Cerebellum (tissue), 4 donors: ENCODE measurements at places on chromosomes 3 and 15. TPM values are rescaled to one million over a fixed set of nuclear protein-coding genes. Genes with fewer than 3 reads are reported as not detected.
A peak's percentile ranks its signal among the peaks of the same experiment; 100 is the strongest.

DNA sequence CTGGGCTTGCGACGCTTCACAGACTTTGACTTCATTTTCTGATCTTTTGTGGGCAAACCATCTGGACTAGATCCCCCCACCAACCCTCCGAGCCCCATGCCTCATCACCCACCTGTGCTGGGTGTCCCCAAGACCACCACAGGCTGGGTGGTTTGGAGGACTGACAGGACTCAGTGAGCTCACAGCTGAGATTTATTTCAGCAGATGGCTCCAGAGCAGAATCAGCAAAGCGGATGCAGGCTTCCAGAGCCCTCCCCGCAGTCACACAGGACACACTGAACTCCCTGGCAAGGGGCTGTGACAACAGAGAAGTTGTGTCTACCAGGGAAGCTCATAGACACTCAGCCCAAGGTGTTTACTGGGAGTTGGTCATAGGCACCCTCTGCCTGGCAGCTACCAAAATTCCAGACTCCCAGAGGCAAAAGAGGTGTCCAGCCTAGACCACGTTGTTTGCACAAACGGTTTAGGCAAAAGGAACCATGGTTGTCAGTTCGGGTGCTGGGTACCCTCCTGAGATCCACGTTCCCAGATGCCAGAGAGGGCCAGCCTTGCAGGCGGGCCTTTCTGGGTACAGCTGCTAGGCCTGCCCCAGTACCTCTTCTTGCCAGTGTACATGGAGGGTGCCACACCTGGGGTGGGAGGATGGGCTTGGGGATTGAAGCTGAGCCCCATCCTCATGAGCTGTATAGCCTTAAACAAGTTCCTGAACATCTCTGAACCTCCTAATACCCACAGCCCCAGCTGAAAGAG is 170.3 kb downstream of the NSMCE3 start:
- DNase-seq, result peak; percentile 75

GRCh38 chr15:73564255-73564654 is 68.9 kb downstream of the NPTN start:
- DNase-seq, result peak; percentile 24

DNA sequence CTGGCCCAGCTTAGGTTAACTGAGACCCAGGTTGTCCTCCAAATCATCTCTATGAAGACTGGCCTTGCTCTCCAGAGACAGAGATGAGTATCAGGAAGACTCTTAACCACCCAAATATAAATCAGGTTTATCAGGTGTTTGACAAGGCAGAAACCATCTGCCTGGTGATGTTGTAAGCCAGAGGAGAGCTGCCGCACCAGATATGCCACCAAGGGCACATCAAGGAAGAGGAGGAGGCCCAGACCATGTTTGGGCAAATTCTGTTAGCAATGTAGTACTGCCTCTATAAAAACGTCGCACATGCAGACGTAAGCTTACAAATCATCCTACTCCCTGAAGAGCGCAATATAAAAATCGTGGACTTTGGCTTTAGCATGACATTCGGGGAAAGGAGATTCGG is 21.0 kb upstream of the RPL32 start:
- no peak for DNase-seq

GRK7 gene
- 0.09 TPM for total RNA-seq

DNA sequence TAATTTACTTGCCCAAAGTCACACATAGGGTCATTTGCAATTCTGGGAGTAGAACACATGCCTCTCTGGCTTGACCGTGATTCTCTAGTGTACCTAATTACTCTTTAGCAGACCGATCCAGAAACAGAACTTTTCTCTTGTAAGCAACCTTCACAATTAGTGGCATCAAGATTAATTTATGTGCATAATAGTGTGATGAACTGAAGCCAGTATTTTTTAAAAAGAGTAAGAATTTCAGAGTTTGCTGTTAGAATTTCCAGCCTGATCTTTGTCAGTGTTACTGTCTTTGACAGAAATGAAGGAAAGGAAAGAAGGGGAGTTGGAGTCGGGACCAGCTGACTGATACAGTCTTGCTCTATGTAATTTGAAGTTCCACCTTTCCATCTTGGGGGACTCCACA is 137.1 kb downstream of the SPATA16 start:
- no peak for DNase-seq

CCDC39 gene
- total RNA-seq, result 0.54 TPM
